NCI-H187 treated with DMSO at 0.1 percent for 48 hours (cell line): ENCODE measurements at places on chromosomes 2 and 18.

DNA sequence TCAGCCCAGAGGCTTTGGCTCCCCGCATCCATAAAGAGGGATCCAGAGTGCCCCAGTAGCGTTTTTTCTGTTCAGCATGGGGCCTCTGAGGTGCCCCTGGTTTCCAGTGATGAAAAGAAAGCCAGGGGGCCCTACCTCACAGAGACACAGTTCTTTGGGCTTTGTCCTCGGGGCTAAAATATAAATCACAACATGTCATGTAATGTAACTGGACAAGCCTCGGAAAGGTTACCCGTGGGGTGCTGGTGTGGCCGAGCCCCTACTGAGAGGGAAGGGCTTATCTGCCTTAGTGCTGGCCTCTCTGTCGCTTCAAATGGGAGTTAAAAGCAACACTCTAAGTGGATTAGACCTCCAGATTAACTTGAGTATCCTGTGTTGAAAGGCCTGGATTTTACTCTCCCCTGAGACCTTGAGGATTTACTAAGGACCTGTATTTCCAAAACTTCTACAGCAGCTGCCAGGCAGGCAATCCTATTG lies 251.6 kb upstream of the APCDD1 start:
- no peak for DNase-seq

GRCh38 chr2:156457523-156458517 lies 21.6 kb downstream of the GPD2 start:
- DNase-seq = no peak

GRCh38 chr2:132980304-132980703 lies 310.3 kb upstream of the LYPD1 start:
- DNase-seq = no peak

- DNase-seq = no peak
Observed at GRCh38 chr2:175356901-175357300, 175.4 kb upstream of the ATP5MC3 start.

- no peak for DNase-seq
Observed at GRCh38 chr2:187453078-187453641, 5.1 kb upstream of the CALCRL start.

DNA sequence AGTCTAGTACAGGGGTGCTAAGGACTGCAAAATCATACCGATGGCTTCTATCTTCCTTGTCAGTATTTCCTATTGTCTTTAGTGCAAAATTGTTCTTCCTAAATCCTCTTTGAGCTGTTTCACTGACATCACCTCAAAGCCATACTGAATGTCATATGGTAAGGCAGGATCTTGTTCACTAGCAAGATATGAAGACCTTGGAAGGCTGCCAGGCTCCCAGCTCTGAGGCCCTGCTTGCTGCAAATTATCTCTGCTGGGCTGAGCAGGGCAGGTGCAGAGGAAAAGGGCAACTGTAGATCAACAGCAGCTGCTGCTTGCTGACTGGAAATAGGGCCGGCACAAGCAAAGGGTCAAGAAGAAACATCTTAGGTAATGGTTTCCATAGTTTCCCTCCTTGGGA lies 58.2 kb downstream of the PMAIP1 start:
- peak; percentile 62 for DNase-seq

GRCh38 chr2:211762479-211762878 lies 776.1 kb downstream of the ERBB4 start:
- no peak for DNase-seq

GRCh38 chr2:236558993-236559978 lies 10.3 kb upstream of the ACKR3 start:
- DNase-seq = no peak

DNA sequence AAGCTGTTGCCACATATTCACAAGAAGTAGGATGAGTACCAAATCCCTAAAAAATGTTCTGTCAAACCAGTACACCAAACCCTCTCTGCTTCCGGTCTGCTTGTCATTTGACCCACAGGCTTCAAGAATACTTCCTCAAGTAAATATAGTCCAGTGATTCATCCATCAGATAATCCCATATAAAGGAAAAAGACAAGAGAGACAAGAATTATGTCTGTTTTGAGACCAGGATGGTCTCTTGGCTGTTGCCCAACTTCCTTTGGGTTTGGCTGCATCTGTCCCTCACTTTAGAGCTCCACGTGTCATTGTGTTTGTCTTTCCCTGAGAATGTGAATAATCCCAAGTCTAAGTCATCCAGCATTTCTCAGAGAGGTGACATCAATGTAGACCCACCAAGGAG lies 91.5 kb upstream of the NRP2 start:
- DNase-seq = no peak

DNA sequence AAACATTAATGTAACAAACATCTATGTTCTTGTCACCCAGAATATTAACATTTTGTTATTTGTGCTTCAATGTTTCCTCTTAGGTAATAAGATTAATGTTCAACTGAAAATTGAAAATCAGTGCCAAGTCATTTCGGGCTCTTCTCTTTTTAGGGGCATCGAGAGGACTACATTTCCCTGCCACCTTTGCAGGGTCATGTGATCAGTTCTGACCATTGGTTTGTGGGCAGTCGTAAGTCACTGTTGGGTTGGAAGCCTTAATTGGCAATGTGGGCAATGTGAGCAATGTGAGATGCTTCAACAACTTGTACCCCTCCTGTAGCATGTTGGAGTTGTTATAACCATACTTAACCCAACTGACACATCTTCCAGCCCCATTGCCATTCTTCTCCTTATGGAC lies 10.1 kb upstream of the CYRIA start:
- no peak for DNase-seq

- DNase-seq = no peak
Observed at GRCh38 chr2:46800218-46800617, 115.4 kb downstream of the MCFD2 start.

- no peak for DNase-seq
Observed at GRCh38 chr2:137508739-137509384, 455.4 kb upstream of the HNMT start.

GRCh38 chr2:17628349-17629261 lies 88.1 kb downstream of the VSNL1 start:
- no peak for DNase-seq

GRCh38 chr2:160201849-160202539 lies 1.9 kb upstream of the ITGB6 start:
- DNase-seq = no peak
